ENCODE measurements at places on chromosomes 4 and X.

DNA sequence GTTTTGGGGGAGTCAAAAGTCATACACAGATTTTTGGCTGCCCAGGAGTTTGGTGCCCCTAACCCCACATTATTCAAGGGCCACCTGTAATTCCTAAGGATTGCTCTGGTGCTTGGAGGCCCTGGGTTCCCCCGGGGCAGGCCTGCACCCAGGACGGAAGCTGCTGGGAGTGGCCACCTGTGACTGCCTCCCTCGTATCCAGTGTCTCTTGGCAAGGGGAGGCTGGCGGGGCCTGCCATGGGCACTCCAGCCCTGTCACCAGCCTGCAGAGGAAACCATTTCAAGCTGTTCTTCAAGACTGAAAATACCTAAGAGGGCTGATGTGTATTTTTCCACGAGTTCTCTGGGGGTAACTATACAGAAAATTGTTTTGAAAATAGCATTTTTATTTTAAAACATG lies 24.5 kb upstream of the GPR78 start:
- no peak for DNase-seq

DNA sequence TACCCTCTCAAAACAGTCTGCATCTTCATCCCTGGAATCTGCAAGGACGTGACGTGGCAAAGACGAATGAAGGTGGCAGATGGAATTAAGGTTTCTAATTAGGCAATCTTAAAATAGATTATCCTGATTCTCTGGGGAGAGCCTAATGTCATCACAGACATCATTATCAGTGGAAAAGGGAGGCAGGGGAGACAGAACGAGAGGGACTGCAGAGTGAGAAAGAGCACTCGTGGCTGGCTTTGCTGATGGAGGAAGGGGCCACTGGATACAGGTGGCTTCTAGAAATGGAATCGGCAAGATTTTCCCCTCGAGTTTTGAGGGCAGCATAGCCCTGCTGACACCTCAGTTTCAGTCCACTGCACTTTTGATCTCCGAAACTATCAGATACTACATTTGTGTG lies 110.6 kb downstream of the ASMT start:
- no peak for DNase-seq

DNA sequence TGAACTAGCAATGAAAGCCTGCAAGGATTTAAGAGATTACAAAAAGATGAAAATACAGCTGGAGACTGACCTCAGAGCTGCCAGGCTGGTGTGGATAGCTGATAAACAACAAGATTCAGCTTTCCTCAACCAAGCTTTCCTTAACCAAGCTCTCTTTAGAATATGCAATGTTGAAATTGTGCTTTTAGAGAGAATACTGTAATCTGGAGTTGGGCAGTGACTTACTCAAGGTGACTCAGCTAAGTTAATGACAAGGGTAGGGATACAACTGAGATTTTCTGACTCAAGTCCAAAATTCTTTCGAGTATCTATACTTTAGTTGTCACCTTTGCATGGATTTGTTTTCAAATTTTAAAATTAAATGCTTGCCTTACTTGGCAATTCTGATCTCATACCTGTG lies 98.0 kb downstream of the AMMECR1 start:
- DNase-seq, result no peak

GRCh38 chr4:184649971-184650855 lies 675 bp downstream of the PRIMPOL start:
- DNase-seq, result peak; percentile 31

DNA sequence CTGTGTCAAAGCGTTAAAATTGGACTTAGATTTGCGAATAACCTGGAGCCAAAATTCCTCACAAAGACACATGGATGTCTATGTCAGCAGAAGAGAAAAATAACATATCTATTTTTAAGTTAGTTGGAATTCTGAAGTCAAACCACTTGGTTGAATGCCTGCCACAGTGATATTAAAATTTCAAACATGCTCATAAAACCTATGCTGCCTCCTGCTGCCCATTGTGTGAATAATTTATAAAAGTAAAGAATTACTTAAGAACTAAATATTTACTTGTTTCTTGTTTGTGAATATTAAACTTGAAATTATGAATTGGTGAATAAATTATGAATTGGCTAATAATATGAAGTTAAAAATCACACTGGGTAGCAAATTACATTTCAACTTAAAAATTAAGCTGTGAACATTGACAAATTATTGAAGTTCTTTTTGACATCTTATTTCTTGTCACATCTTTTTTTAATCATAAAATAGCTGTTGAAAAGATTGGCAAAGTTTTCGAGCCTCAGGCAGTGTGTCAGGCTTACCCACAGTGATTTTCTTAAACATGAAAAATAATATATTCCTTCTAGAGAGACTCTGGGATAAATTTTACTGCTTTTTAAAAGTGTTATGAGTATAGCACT lies 35.4 kb downstream of the FABP2 start:
- DNase-seq, result no peak

DNA sequence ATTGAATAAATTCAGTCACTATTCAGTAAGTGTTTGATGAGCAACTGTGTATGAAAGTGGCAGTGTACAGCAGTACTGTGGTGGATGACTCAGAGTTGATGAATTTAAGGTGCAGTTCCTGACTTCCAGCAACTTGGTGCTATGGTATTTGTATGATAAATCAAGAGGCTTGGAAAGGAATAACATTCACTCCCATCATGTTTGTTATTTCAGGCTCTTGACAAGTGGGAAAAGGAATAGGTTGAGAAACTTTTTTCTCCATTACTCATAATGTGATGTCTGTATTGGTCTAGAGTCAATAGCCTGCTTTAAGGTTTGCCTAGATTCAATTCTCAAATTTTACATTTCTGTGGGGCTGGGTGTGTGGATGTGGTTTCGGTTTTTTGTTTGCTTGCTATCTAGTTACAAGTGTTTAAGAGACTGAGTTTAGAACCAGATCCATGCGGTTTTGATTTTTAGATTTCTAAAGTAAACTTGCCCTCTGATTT lies 35.1 kb upstream of the CYP2U1 start:
- DNase-seq, result no peak

GRCh38 chrX:148501386-148502066 lies 1.1 kb downstream of the AFF2 start:
- DNase-seq, result no peak

DNA sequence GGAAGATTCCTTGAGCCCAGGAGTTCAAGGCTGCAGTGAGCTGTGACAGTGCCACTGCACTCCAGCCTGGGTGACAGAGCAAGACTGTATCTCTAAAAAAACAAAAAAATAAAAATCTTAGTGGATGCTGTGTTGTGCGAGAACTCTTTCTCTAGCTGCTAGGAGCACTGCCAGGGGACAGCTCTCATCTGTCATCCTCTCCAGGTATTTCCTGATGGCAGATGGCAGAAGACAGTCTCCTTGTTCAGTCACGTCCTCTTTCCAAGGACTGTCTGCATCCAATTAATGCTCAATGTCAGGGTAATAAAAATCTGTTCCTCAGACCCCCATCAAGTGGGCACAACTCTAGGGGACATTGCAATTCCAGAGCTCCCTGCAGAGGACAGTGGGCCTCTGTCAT lies 29.2 kb downstream of the PPM1K start:
- no peak for DNase-seq

GRCh38 chr4:166415749-166416148 lies 542.7 kb downstream of the TLL1 start:
- DNase-seq, result no peak

All from NCI-H1105 treated with DMSO at 0.1 percent for 48 hours (cell line).